HCT116 (cell line): ENCODE measurements at places on chromosomes 5 and 9. TPM values are rescaled to one million over a fixed set of nuclear protein-coding genes. Genes with fewer than 3 reads are reported as not detected.

DNA sequence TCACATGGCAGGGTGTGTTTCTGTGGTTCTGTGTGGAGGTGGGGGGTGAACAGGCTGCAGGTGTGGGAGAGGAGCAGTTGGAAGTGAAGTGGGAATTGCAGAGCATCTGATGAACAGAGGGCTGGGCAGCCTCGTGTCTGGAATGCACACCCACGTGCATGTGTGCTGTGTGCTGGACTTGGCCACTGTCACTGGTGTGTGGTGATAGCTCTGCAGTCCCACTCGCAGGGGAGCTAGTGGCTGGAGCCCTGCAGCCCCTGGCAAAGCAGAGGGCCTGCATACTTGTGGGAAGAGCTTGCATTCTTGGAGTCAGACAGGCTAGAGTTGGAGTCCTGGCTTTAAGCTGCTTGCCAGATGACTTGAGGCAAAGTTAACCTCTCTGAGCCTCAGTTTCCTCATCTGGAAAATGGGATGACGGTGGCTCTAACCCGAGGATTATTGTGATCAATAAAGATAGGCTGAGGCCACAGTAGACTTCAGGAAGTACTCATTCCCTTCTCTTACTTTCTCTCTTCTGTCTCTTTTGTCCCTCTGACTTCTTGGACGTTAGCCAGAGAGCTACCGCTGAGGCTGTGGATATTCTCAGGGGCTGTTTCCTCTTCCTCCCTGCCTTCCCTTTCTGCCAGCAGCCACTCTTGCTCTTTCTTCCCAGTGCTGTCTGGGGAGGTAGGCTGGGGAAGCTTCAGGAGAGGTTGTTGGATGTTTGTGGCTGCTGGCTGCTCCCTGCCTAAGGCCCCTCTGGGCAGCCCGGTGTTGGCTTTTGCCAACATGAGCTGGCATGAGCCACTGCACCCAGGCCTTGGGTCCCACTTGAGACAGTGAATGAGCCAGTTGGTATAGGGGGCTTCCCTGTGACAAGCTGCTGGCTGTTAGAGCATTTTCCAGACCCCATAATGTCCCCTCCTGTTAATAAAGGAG is 18.3 kb downstream of the PSAT1 start:
- DNase-seq, result no peak

- DNase-seq, result no peak
Measured at GRCh38 chr5:34991486-34992238, 56.1 kb downstream of the AGXT2 start.

DNA sequence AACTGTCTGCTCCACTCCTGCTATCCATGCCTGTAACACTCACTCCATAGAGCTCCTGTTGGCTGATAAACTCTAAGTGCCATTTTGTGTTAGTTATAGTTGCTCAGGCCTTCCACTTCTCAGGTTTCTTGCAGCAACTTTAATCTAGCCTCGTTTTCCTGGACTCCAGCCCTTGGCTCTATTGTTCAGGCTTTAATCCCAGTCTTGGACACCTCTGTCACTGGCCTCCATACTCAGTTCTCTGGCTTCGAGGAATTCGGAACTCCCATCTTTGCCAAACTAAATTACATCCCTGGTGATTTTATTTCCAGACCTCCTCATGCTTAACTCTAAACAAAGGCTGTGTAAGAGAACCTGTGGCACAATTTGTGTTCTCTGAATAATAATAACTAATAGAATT is 39.8 kb downstream of the EMB start:
- no peak for DNase-seq

- DNase-seq, result no peak
Measured at GRCh38 chr9:137397675-137398423, 25.1 kb downstream of the EXD3 start.

- no peak for DNase-seq
Measured at GRCh38 chr5:23742701-23743100, 235.3 kb downstream of the PRDM9 start.

Gene IRX1
- not detected for total RNA-seq

Gene SPATA31E1
- not detected for total RNA-seq

Gene IL13
- total RNA-seq, result not detected

Gene TRIM7
- total RNA-seq, result 30.2 TPM

- DNase-seq, result no peak
Measured at GRCh38 chr5:136666970-136667620, 301.8 kb upstream of the TRPC7 start.

- no peak for DNase-seq
Measured at GRCh38 chr5:38725371-38725865, 120.4 kb upstream of the OSMR start.

GRCh38 chr5:180390441-180391190 is 37.5 kb upstream of the GFPT2 start:
- DNase-seq, result no peak

GRCh38 chr9:126591083-126591482 is 22.6 kb upstream of the LMX1B start:
- no peak for DNase-seq

Gene MSX2
- 11.3 TPM for total RNA-seq

Gene THBS4
- 1.5 TPM for total RNA-seq

GRCh38 chr9:79883073-79883645 is 311.4 kb downstream of the TLE4 start:
- DNase-seq, result no peak

GRCh38 chr9:83343366-83343999 is 194.7 kb downstream of the FRMD3 start:
- DNase-seq, result no peak

Gene LPAR1
- 7.4 TPM for total RNA-seq

Gene ZBED3
- 12.7 TPM for total RNA-seq

GRCh38 chr9:131098391-131099101 is 2.2 kb downstream of the AIF1L start:
- no peak for DNase-seq
